ENCODE measurements at places on chromosomes 2 and 18. TPM values are rescaled to one million over a fixed set of nuclear protein-coding genes. Genes with fewer than 3 reads are reported as not detected.

The TMEM200C gene
- 0.49 TPM for total RNA-seq

The PJVK gene
- 5.9 TPM for total RNA-seq

The BOLL gene
- 0.10 TPM for total RNA-seq

The SNORC gene
- 0.30 TPM for total RNA-seq

The SPEG gene
- 10.5 TPM for total RNA-seq

The FMNL2 gene
- 43.7 TPM for total RNA-seq

The EEF1B2 gene
- total RNA-seq = 378 TPM

The ADAM17 gene
- total RNA-seq = 44.2 TPM

The FABP1 gene
- total RNA-seq = not detected

The HOXD4 gene
- total RNA-seq = 5.4 TPM

The VIT gene
- total RNA-seq = 7.4 TPM

The ATP5MC3 gene
- total RNA-seq = 76.2 TPM

The CYRIA gene
- total RNA-seq = 9.3 TPM

The GKN2 gene
- total RNA-seq = not detected

The OTOS gene
- total RNA-seq = not detected

The CCDC102B gene
- total RNA-seq = 54.6 TPM

The GPR155 gene
- 5.8 TPM for total RNA-seq

The SLC30A3 gene
- total RNA-seq = 0.10 TPM

The CYP26B1 gene
- total RNA-seq = 25.9 TPM

The IL1R2 gene
- 15.6 TPM for total RNA-seq

The IL36G gene
- 4.4 TPM for total RNA-seq

The FTCDNL1 gene
- 2.2 TPM for total RNA-seq

The IL1F10 gene
- 2.7 TPM for total RNA-seq

The METAP1D gene
- total RNA-seq = 12.7 TPM
